Esophagus squamous epithelium (tissue), 5 donors: ENCODE measurements at places on chromosomes 11 and 22.

DNA sequence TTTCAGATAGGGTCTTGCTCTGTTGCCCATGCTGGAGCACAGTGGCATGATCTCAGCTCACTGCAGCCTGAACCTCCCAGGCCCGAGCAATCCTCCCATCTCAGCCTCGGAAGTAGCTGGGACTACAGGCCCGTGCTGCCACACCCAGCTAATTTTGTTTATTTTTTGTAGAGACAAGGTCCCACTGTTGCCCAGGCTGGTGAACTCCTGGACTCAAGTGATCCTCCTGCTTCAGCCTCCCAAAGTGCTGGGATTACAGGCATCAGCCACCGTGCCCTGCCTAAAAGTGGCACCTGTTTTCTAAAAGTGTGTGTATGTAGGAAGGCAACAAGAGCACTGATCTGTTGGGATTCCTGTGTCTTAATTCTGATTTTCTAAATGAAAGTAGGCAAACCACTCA, 20.2 kb downstream of the PACS1 start:
- no peak overlapping the region for H3K4me3 ChIP-seq
- H3K27me3 ChIP-seq = no peaks in the 10 kb centered on the region
- no peak for DNase-seq
- no peaks in the 10 kb centered on the region for H3K36me3 ChIP-seq
- H3K4me1 ChIP-seq = peaks cover 6% of the 10 kb centered on the region

DNA sequence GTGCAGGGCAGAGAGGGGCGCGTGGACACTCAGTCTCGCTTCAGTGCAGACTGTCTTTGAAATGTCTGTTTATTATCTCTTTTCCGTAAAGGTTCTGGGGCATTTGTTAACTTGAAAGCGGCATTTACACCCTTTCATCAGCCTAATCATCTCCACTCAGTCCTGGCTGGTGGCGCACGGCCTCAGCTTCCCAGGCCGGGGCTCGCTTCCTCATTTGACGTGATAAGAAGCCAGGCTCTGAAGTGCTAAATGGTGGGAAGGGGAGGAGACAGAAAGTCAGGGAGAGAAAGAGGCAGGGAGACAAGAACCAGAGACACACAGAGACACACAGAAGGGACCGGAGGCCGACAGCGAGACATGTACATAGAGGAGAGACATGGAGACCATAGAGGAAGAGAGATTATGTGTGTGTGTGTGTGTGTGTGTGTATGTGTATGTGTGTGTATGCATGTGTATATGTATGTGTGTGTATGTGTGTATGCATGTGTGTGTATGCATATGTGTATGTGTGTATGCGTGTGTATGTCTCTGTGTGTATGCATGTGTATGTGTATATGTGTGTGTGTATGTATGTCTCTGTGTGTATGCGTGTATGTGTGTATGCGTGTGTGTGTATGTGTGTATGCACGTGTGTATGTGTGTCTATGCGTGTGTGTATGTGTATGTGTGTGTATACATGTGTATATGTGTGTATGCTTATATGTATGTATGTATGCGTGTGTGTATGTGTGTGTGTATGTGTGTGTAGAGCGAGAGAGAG, 101.5 kb downstream of the ST3GAL4 start:
- H3K27me3 ChIP-seq = peaks cover 59% of the 10 kb centered on the region
- DNase-seq = no peak

GRCh38 chr11:102989379-102990047, 34.0 kb upstream of the MMP13 start:
- no peak overlapping the region for H3K4me3 ChIP-seq
- no peaks in the 10 kb centered on the region for H3K36me3 ChIP-seq
- no peaks in the 10 kb centered on the region for H3K4me1 ChIP-seq
- no peak overlapping the region for H3K27ac ChIP-seq
- no peak for DNase-seq
- H3K27me3 ChIP-seq = no peaks in the 10 kb centered on the region

- H3K27ac ChIP-seq = peak within 1 kb of the TSS; percentile 65
- H3K4me1 ChIP-seq = peaks cover 19% of the 10 kb centered on the region
- DNase-seq = peak; percentile 31
- peaks cover 22% of the 10 kb centered on the region for H3K27me3 ChIP-seq
- H3K4me3 ChIP-seq = peak within 1 kb of the TSS; percentile 96
Measured at GRCh38 chr22:25564320-25564978, at the start of gene GRK3. Gene GRK3 (plus strand): TSS chr22:25564675. CDS start chr22:25565041, 366 bp downstream.

DNA sequence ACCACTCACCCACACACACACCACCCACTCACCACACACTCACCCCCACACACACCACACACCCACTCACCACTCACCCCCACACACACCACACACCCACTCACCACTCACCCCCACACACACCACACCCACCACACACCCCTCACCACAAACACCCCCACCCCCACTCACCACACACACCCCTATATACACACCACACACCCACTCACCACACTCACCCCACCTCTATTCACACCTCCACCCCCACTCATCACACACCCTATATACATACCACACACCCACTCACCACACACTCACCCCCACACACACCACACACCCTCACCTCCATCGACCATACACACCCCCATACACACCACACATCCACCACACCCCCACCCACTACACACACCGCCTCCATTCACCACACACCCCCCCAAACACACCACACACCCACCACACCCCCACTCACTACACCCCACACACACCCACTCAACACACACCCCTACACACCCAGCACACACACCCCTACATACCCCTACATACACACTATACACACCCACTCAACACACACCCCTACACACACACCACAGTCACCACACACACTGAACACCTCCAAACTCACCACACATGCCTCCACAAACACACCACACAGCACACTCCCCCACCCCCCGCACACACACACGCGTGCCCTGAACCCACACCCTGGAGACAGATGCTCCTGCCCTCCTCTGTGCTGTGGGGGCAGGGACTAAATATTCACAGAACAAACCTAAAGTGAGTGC, 19.0 kb upstream of the TTLL12 start:
- no peaks in the 10 kb centered on the region for H3K27me3 ChIP-seq
- no peak for DNase-seq

GRCh38 chr22:43990044-43990443, 34.1 kb upstream of the PARVB start:
- no peak overlapping the region for H3K4me3 ChIP-seq
- DNase-seq = no peak
- no peaks in the 10 kb centered on the region for H3K27me3 ChIP-seq
- no peak overlapping the region for H3K27ac ChIP-seq
- H3K4me1 ChIP-seq = peaks cover 2% of the 10 kb centered on the region

DNA sequence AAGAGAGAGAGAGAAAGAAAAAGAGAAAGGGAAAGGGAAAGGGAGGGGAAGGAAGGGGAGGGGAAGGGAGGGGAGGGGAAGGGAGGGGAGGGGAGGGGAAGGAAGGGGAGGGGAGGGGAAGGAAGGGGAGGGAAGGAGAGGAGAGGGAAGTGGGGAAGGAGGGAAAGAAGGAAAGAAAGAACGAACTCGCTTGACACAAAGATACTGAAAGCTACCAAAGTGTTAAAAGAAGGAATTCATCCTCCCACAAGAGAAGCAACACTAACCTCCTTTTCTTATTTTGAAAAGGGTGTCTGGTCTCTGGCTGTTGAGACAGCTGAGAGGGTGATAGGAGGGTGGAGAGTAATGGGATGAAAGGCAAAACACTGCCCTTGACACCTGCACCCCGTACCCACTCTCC, 172.6 kb downstream of the SHANK2 start:
- H3K27ac ChIP-seq = no peak overlapping the region
- no peak for DNase-seq
- no peak overlapping the region for H3K4me3 ChIP-seq

DNA sequence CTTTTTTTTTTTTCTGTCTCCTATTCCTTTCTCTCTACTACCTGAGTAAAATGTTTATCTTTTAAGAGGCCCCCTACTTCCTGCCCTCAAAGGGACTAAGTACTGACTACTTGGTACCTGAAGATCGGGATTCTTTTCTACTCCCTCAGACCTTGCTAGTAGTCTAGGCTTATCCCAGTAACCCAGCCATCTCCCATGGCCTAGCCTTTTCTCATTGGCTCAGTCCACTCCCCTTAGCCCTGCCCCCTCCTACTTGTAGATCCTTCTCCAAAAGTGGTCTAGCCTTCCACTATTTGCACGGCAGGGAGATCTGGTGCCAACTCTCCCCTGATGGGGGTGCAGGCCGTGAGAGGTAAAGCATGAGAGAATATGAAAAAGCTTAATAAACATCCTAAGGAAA, 133.7 kb downstream of the RCN1 start:
- no peaks in the 10 kb centered on the region for H3K27me3 ChIP-seq
- H3K4me3 ChIP-seq = no peak overlapping the region
- H3K4me1 ChIP-seq = no peaks in the 10 kb centered on the region
- H3K27ac ChIP-seq = no peak overlapping the region
- no peak for DNase-seq

GRCh38 chr22:38290347-38290746, 17.5 kb upstream of the TMEM184B start:
- H3K4me3 ChIP-seq = no peak overlapping the region
- H3K36me3 ChIP-seq = peaks cover 67% of the 10 kb centered on the region
- H3K4me1 ChIP-seq = no peaks in the 10 kb centered on the region
- DNase-seq = no peak
- no peak overlapping the region for H3K27ac ChIP-seq
- H3K27me3 ChIP-seq = no peaks in the 10 kb centered on the region

- H3K27me3 ChIP-seq = no peaks in the 10 kb centered on the region
- H3K4me1 ChIP-seq = no peaks in the 10 kb centered on the region
- H3K36me3 ChIP-seq = no peaks in the 10 kb centered on the region
- no peak overlapping the region for H3K27ac ChIP-seq
- no peak for DNase-seq
Measured at GRCh38 chr22:44764373-44764772, 12.0 kb downstream of the ARHGAP8 start.

GRCh38 chr22:45262195-45262930, 21.7 kb upstream of the KIAA0930 start:
- DNase-seq = no peak
- H3K27me3 ChIP-seq = no peaks in the 10 kb centered on the region
- peaks cover 14% of the 10 kb centered on the region for H3K4me1 ChIP-seq
- no peaks in the 10 kb centered on the region for H3K36me3 ChIP-seq

DNA sequence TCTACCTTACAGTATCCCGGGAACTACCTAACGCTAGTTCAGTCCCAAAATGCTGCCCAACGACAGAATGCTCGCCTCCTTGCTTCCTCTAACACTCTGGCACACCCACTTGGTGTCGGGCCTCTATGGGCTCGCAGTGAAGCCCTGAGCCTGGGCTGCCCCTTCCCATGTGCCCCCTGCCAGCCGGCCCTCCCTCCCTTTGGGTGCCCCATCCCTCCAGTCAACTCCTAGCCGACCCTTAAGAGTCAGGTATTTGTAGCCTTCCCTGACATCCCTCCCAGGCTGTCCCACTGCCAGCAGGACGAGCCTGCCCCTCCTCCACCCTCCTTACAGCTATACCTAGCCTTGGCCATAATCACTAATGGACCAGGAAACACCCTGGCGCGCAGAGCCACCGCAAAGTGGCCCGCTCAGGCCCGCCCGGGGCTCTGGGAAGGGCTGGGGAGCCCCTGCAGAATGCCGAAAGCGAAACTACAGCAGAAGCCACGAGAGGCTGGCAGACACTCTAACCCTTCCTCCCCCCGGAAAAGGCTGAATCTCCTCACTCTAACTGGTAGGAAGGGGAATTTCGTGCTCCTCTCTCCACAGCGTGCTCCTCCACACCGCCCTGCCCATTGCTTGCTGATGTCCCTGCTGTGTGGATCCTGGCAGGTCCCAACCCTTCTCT, 8.2 kb downstream of the CBX7 start:
- H3K27me3 ChIP-seq = no peaks in the 10 kb centered on the region
- DNase-seq = no peak
- H3K36me3 ChIP-seq = peaks cover 26% of the 10 kb centered on the region

- H3K27ac ChIP-seq = peak overlapping the region; percentile 81
- H3K27me3 ChIP-seq = no peaks in the 10 kb centered on the region
- peak overlapping the region; percentile 78 for H3K4me3 ChIP-seq
- H3K4me1 ChIP-seq = peaks cover 59% of the 10 kb centered on the region
- DNase-seq = no peak
- no peaks in the 10 kb centered on the region for H3K36me3 ChIP-seq
Measured at GRCh38 chr11:100686476-100687053, 523 bp upstream of the ARHGAP42 start.

DNA sequence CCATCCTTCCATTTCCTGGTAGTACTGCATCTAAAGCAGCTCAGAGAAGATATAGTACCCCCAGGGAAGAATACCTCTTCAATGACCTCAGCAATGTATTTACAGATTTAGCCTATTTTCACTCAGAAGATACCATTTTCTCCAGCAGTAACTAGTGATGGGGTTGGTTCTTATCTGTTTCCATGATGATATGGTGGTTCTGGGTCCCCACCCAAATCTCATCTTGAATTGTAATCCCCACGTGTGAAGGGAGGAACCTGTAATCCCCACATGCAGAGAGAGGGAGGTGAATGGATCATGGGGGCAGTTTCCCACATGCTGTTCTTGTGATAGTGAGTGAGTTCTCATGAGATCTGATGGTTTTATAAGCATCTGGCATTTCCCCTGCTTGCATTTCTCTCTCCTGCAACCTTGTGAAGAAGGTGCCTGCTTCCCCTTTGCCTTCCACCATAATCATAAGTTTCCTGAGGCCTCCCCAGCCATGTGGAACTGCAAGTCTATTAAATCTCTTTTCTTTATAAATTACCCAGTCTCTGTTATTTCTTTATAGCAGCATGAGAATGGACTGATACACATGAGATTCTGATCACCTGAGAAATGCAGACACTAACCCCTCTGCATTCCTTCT, 139.2 kb downstream of the CCDC81 start:
- no peaks in the 10 kb centered on the region for H3K27me3 ChIP-seq
- H3K36me3 ChIP-seq = no peaks in the 10 kb centered on the region
- H3K4me3 ChIP-seq = no peak overlapping the region
- no peaks in the 10 kb centered on the region for H3K4me1 ChIP-seq

DNA sequence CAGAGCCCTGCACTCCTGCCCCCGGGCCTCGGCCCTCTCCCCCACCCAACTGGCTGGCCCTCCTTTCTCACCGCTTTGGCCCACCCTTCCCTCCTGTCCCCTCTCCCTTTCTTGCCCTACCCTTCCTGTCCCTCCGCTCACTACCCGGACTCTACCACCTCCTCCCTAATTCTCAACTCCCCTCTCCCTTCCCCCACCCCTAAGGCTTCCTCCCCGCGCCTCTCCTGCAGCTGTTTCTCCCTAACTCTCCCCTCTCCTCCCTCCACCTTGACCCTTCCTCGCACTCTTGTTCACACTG, 421 bp downstream of the SLC15A3 start:
- H3K4me1 ChIP-seq = peaks cover 24% of the 10 kb centered on the region
- no peaks in the 10 kb centered on the region for H3K27me3 ChIP-seq
- peak overlapping the region; percentile 22 for H3K4me3 ChIP-seq
- DNase-seq = no peak
- peak overlapping the region; percentile 69 for H3K27ac ChIP-seq
- H3K36me3 ChIP-seq = peaks cover under 1% of the 10 kb centered on the region

- no peak overlapping the region for H3K27ac ChIP-seq
- H3K4me1 ChIP-seq = no peaks in the 10 kb centered on the region
- no peaks in the 10 kb centered on the region for H3K27me3 ChIP-seq
- H3K4me3 ChIP-seq = no peak overlapping the region
- DNase-seq = no peak
- H3K36me3 ChIP-seq = no peaks in the 10 kb centered on the region
Measured at GRCh38 chr11:115361025-115361424, 143.2 kb downstream of the CADM1 start.
